ENCODE measurements at places on chromosomes 4 and X.

DNA sequence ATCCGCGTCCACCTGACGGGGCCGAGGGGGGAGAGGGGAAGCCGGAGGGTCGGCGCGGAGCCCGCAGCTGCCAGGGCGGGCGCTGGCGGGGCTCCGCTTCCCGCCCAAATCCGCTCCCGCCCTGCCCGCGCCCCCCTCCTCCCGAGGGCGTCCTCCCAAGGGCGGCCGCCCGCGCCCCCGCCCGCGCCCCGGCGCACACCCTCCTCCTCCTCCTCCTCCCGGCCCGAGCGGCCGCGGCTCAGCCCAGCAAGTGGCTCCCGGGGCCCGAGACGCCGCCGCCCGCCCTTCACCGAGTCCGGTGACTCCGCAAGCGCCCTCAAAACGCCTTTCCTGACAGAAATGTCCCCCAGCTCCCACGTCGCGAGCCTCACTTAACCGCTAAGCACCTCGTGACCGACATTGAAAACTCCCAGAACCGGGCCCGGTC lies 487 bp downstream of the HMGB2 start:
- peak; percentile 53 for DNase-seq

DNA sequence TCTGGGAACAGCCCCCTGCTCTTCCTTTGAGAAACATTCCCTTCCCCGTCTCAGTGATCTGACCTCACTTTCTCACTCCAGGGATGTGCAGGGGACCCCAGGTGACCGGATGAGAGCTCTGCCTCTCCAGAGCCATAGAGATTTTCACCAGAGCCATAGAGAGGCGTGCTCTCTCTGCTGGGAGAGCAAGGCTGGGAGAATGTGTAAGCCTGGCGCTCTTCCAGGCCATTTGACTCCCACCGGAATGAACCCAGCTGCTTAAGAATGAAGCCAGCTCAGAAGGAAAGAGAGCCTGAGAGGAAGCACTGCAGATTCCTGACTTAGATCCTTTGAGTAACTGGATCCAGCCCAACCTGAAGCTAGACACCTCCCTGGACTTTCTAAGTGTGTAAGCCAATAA lies 106.4 kb downstream of the DHX15 start:
- no peak for DNase-seq

- DNase-seq = no peak
These were observed 42.1 kb downstream of the NEIL3 start for GRCh38 chr4:177351622-177352244.

DNA sequence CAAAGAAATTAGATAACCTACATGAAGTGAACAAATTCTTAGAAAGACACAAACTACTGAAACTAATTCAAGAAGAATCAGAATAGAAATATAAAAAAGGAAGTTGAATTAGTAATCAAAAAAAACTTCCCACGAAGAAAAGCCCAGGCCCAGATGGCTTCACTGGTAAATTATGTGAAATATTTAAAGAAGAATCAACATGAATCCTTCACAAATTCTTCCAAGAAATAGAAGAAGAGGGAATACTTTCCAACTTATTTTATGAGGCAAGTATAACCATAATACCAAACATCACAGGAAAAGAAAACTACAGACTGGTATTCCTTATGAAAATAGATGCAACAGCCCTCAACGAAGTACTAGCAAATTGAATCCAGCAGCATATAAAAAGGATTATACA lies 30.7 kb downstream of the MOSPD2 start:
- no peak for DNase-seq

- no peak for DNase-seq
These were observed 45.1 kb downstream of the NR3C2 start for GRCh38 chr4:148396986-148397673.

DNA sequence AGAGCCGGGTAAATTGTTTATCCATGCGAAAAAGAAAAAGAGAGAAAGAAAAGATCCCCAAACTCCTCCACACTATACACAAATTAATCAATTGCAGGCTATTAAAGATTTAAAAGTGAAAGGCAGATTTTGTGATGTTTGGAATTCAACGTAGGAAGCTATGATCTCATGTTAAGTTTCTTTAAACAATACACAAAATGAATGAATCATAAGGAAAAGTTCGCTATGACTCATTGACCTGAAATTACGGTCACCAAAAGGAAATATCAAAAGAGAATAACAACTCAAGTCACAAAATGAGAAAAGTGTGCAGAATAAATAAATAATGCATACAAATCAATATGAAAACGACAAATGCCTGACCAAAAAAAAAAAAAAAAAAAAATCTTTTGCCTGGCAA lies 28.6 kb downstream of the CLNK start:
- DNase-seq = no peak

DNA sequence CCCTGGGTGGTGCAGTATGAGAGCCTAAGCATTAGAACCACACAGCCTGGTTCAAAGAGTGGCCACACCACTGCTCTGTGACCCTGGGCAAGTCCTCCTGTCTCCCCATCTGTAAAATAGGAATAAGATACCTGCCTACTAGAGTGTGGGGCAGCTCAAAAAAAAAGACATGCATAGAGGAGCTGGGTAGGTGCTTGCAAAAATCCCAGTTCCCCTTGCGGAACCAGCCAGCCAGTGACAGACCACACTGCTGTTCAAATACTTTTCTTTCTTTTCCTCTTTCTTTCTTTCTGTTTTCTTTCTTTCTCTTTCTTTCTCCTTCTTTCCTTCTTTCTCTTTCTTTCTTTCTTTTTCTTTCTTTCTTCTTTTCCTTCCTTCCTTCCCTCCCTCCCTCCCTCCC lies 63.0 kb upstream of the TRIM2 start:
- no peak for DNase-seq

- no peak for DNase-seq
These were observed 45.4 kb downstream of the UGT2A3 start for GRCh38 chr4:68905939-68906779.

DNA sequence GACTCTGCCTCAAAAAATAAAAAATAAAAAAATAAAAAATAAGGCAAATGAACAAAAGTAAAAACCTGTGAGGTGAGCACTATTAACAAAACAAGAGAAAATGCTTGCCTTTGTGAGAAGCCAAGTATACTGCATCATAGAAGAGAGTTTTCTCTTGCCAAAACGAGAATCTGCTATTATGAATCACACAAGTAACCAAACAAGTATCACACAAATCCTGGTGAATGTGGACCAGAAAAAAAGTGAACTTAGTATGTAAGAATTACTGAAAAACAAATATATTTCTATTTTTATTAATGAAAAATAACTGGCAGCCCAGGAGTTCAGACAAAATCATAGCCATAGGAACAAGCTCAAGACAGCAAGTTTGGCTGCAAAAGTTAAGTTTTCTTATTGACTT lies 193.5 kb downstream of the PDGFC start:
- DNase-seq = no peak

GRCh38 chrX:114450911-114451310 lies 133.0 kb upstream of the HTR2C start:
- DNase-seq = no peak

DNA sequence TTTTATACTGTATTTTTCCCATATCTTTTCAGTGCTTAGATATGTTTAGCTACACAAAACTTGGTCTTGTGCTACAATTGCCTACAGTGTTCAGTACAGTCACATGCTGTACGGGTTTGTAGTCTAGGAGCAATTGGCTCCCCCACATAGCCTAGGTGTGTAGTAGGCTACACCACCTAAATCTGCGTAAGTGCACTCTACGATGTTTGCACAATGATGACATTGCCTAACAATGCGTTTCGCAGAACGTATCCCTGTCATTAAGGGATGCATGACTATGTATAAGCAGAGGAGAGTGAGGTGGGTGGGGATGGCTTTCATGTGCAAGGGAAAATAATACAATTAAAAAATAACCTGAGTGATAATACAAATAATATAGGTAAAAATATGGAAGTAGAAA lies 131.4 kb downstream of the GBA3 start:
- no peak for DNase-seq

DNA sequence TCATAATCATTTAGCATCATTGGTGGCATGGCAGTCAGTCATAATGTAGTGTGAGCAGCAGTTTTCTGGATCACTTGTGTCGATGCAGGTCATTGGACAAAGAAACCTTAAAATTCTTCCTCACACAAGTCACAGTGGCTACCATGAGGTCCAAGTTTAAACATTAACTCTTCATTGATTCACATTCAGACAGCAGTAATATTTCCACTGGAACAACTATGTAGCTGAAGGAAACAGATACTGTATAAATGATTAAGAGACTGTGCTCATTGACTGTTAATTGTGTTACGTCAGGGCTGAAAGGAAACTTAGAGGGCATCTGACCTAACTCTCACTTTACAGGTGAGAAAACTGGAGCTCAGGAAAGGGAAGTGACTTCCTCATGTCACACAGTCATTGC lies 261.8 kb downstream of the KLHL13 start:
- no peak for DNase-seq

DNA sequence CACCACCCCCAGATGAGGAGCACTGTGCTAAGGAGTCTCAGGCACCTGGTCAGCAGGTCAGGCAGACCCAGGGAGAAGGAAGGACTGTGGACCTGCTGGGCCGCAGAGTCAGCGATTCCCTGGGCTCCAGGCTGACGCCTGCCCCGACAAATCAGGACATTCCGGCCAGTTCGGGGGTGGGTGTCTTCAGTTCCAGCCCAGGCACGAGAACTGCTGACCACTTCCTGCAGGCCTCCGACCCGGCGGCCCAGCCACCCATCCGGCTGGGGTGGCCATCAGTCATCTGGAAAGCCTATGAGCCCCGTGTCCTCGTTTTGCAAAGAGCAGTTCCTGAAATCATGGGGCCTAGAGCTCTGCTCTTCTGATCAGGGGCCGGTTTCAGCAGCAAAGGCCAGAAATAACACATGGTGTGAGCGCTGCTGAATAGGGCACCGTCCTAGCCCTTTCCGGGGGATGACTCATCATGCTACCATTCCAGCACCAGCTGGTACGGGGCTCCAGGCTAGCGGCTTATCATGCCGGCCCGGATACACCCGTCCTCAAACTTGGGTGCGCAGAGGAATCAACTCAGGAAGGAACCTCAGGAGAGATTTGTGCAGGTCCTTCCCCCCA lies 7.8 kb upstream of the SH3TC1 start:
- DNase-seq = no peak

DNA sequence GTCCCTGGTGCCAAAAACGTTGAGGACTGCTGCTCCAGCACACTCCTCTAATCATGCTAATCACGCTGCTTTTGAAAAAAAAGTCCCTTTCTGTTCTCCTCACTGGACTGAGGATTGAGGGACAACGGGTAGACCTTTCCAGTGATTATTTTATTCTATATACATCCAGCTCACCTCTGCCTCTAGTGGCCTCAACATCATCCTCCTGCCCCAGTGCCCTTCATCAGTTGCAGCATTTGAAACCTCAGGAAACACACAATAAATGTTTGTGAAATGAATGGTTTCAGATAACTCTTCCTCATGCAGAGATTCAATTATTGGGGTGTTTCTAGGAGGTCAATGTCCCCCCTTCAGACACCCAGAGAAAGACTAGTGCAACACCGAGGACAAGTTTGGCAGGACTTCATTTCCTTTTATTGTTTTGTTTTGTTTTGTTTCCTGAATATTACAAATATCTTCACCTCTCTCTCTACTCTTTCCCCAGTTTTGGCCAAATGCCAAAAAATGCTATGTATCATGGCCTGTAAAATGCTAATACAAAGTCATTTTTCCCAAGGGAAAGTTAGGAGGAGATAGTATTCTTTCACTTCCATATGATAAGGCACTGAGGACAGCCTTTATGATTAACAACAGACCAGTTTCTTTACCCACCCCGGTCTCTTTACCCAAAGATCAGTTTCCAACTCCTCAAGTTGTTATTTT lies 460.1 kb upstream of the SLIT2 start:
- no peak for DNase-seq

GRCh38 chr4:37612811-37613210 lies 73.4 kb downstream of the RELL1 start:
- DNase-seq = no peak

- DNase-seq = no peak
These were observed 292.8 kb downstream of the RAPGEF2 start for GRCh38 chr4:159395693-159396092.

GRCh38 chrX:11733614-11734013 lies 24.4 kb upstream of the MSL3 start:
- no peak for DNase-seq

GRCh38 chr4:6402566-6403399 lies 69.6 kb downstream of the PPP2R2C start:
- DNase-seq = no peak

- DNase-seq = no peak
These were observed 21.5 kb downstream of the FRMPD3 start for GRCh38 chrX:107470971-107471370.

All from activated naive CD4-positive, alpha-beta T cell treated with Interleukin-2 at 50 U/mL for 16 hours (primary cell).